ENCODE measurements at places on chromosomes 12 and 14.
A peak's percentile ranks its signal among the peaks of the same experiment; 100 is the strongest.

- H3K27ac ChIP-seq: no peak overlapping the region
- H3K4me1 ChIP-seq: peaks cover 6% of the 10 kb centered on the region
- H3K36me3 ChIP-seq: no peaks in the 10 kb centered on the region
- H3K4me3 ChIP-seq: no peak overlapping the region
- no peaks in the 10 kb centered on the region for H3K27me3 ChIP-seq
- DNase-seq: no peak
These were observed 14.2 kb downstream of the RPS6KL1 start for GRCh38 chr14:74908861-74909341.

- no peak for DNase-seq
- no peaks in the 10 kb centered on the region for H3K36me3 ChIP-seq
- no peaks in the 10 kb centered on the region for H3K27me3 ChIP-seq
- H3K27ac ChIP-seq: no peak overlapping the region
These were observed 979.0 kb downstream of the SLC6A15 start for GRCh38 chr12:83933615-83934014.

DNA sequence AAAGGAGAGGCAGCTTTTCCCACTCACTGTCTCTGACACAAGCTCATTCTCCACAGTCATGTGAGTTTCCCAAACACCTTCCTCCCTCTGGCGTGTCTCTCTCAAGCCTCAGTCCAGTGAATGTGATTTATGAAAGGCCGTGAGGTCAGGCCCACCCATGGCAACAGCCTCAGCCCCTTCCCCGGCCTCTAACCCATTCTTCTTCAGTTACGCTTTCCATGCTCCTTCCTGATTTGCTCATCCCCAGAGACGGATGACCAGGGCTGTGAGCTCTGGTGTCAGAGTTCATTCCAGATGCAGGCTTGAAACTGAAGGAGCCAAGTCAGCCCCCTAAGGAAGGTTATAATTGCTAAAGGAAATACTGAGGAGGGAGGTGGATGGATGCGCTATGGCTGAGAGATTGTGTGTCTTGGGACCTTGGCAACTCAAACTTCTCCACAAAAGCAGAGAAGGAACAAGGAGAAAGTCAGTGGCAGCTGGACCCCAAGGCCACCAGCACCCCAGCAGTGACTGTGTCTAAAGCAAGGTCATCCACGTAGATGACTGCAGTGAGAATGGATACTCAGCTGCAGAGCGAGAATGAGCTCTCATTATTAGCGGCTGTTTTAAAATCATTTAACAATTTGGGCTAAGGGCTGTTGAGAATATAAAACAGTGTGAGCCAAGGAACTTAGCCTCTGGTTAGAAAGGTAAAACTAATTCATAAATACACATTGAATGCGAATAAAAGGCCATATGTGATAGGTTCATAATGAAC lies 84.1 kb downstream of the FBXL14 start:
- DNase-seq: peak; percentile 33
- H3K36me3 ChIP-seq: no peaks in the 10 kb centered on the region
- no peaks in the 10 kb centered on the region for H3K27me3 ChIP-seq
- H3K4me3 ChIP-seq: no peak overlapping the region
- no peak overlapping the region for H3K27ac ChIP-seq
- no peaks in the 10 kb centered on the region for H3K4me1 ChIP-seq

DNA sequence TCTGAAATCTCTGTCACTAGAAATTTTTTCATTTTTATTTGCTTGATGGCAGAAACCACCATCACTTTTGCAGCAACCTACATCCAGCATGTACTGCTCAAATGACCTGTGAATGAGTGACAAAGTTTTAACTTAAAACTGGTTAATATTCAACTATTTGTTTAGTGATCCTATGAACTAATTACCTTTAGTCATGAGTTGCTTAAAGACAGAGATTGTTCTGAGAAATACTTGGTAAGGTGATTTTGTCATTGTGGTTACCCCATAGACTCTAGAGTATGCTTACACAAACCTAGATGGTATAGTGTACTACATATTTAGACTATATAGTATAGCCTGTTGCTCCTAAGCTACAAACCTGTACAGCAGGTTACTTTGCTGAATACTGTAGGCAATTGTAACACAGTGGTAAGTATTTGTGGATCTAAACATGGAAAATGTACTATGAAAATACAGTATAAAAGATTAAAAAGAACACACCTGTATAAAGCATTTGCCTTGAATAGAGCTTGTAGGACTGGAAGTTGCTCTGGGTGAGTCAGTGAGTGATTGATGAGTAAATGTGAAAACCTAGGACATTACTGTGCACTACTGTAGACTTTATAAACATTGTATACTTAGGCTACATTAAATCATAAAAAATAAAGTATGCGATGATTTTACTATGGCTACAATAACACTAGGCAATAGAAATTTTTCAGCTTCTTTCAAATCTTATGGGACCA lies 256.6 kb upstream of the PPFIA2 start:
- no peak overlapping the region for H3K27ac ChIP-seq
- H3K4me3 ChIP-seq: no peak overlapping the region
- H3K36me3 ChIP-seq: no peaks in the 10 kb centered on the region
- no peak for DNase-seq

DNA sequence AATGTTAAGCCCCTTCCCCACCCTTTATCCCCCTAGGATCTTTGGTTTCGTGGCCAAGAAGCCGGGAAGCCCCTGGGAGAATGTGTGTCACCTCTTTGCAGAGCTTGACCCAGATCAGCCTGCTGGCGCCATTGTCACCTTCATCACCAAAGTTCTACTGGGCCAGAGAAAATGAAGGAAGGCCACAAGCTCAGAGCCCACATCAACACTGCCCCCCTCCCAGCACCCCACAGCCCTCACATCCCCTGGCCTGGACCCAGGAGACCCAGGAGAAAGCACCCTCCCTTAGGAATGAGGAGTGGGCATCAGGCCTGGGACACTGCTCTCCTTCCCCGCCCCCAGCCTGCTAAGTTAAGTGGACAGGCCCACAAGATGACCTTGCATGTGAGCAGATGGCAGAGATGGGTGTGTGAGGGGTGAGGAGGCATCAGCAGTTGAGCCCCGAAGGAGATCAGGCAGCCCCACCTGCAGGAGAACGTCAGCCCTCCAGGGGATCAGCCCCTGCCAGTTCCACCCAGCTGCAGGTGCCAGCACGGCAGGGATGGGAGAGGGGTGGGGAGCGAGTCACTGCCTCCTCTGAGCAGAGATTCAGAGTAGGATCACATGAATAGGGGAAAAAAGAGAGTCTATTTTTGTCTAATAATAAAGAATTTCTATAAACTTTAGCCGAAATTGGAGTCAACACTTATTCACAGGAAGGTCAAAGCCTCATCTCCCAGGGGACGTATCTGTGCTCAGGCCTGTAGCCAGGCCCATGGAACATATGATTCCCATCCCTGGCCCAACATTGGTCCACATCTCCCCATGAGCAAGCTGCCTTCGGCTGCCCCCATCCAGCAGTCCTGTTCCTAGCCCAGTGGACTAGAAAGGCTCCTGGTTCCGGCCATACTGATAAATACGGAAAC lies 14.1 kb downstream of the TNS2 start:
- peak overlapping the region; percentile 49 for H3K27ac ChIP-seq
- no peaks in the 10 kb centered on the region for H3K36me3 ChIP-seq
- DNase-seq: no peak
- H3K4me3 ChIP-seq: no peak overlapping the region
- H3K4me1 ChIP-seq: peaks cover 5% of the 10 kb centered on the region

DNA sequence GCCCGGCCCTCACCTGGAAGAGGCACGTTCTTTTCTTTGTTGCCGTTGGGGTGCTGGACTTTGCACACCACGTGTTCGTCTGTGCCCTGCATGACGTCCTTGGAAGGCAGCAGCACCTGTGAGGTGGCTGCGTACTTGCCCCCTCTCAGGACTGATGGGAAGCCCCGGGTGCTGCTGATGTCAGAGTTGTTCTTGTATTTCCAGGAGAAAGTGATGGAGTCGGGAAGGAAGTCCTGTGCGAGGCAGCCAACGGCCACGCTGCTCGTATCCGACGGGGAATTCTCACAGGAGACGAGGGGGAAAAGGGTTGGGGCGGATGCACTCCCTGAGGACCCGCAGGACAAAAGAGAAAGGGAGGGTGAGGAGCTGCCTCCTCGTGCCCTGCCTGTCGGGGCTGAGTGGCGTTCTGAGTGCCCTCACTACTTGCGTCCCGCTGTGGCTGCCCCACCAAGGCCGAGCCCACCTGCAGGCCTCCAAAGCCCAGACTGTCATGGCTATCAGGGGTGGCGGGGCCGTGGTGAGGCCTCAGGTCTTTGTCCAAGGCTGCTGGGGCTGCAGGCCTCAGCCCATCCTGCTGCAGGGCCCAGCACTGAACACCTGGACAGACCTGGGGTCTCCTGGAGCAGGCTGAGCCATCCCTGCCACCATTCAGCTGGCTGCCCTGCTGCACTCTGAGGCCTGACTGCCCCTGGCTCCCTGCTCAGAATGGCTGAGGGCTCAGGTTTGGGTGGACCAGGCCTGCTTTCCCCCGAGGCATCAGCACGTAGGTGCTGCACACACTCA lies 329.7 kb downstream of the TMEM121 start:
- no peak overlapping the region for H3K4me3 ChIP-seq
- no peaks in the 10 kb centered on the region for H3K27me3 ChIP-seq
- peak; percentile 15 for DNase-seq
- H3K4me1 ChIP-seq: no peaks in the 10 kb centered on the region
- no peak overlapping the region for H3K27ac ChIP-seq

DNA sequence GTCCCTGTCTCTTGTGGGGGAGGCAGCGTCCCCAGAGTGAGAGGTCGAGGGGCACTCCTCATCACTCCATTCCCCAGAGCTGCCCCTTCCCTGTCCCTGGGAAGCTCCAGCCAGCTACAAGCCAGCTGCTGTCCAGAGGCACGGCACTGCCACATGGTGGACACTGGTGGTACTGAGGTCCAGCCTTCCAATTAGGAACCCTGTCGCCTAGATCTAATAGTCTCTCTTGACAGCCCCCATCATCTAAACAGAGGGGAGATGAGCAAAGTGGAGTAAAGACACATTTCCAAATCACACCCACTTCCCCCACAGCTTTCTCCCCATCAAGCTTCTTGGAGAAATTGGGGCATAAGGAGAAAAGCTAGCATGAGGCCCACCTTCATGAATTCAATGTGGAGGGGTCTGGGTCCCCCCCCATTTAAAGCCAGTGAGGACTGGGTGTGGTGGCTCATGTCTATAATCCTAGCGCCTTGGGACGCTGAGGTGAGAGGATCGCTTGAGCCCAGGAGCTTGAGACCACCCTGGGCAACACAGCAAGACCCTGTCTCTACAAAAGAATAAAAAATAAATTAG lies 2.1 kb upstream of the INHBE start:
- H3K4me1 ChIP-seq: no peaks in the 10 kb centered on the region
- peak; percentile 88 for DNase-seq
- H3K27me3 ChIP-seq: no peaks in the 10 kb centered on the region

- no peaks in the 10 kb centered on the region for H3K4me1 ChIP-seq
- no peak overlapping the region for H3K4me3 ChIP-seq
- no peak overlapping the region for H3K27ac ChIP-seq
- no peaks in the 10 kb centered on the region for H3K36me3 ChIP-seq
- no peaks in the 10 kb centered on the region for H3K27me3 ChIP-seq
- no peak for DNase-seq
These were observed 23.0 kb upstream of the KCNJ8 start for GRCh38 chr12:21797539-21797938.

DNA sequence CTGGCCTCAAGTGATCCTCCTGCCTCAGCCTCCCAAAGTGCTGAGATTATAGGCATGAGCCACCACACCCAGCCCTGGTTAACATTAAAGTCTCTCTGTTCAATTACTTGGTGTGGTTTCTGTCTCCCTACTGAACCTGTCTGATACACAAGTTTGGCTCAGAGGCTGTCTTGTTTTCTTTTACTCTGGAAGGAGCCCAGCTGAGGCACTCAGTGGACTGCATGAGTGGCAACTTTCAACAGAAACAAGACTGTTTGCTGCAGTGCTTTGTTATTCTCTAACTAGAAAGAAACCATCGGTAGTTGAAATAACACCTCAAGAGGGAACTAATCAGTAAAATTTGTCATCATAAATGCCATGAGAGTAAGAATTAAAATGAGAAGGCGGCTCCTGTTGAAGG lies 238.7 kb downstream of the FOXN3 start:
- no peaks in the 10 kb centered on the region for H3K27me3 ChIP-seq
- no peaks in the 10 kb centered on the region for H3K36me3 ChIP-seq
- DNase-seq: no peak
- H3K4me3 ChIP-seq: no peak overlapping the region
- H3K27ac ChIP-seq: peak overlapping the region; percentile 31
- H3K4me1 ChIP-seq: no peaks in the 10 kb centered on the region

GRCh38 chr14:81415781-81416180 lies 15.7 kb upstream of the STON2 start:
- H3K4me1 ChIP-seq: no peaks in the 10 kb centered on the region
- peak; percentile 53 for DNase-seq
- no peaks in the 10 kb centered on the region for H3K36me3 ChIP-seq
- no peaks in the 10 kb centered on the region for H3K27me3 ChIP-seq
- H3K4me3 ChIP-seq: no peak overlapping the region
- H3K27ac ChIP-seq: no peak overlapping the region

GRCh38 chr12:64889434-64890216 lies 65.2 kb downstream of the TBC1D30 start:
- H3K4me3 ChIP-seq: no peak overlapping the region
- no peaks in the 10 kb centered on the region for H3K27me3 ChIP-seq
- DNase-seq: no peak
- no peak overlapping the region for H3K27ac ChIP-seq
- H3K4me1 ChIP-seq: no peaks in the 10 kb centered on the region

Measured in Peyer's patch (tissue), 4 donors.